ENCODE measurements at places on chromosomes 16 and 17.

DNA sequence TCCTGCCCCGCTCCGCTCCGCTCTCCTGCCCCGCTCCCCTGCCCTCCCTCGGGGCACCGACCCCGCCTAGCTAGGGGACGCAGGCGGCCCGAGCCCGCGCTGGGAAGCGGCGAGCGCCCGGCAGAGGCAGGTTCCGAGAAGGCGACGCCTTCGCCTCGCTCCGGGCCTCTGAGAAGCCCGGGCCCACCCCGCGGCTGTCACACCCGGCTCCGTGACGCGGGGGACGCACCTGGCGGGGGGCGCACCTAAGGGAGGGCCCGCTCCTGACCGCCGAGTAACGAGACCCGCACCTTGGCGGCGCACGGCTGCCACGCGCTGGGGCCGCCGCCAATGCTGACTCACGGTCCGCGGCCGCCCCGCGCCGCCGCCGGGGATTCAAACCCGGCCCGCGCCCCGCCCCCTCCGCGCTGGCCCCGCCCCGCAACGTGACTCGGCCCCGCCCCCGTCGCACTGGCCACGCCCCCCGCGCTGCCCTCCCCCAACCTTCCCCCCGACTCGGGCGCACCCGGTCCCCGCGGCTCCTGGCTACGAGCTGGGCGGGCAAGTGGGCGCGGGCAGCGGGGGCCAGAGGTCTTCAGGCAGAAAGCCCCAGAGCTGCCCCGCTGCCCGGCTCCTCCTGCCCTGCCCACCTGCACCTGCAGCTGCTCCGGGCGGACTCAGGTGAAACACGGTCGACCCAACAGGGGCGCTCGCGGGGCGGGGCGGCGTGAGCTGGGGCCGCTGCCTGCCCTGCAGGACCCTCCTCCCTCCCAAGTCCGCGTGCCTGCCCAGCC lies 27.8 kb downstream of the GNPTG start:
- DNase-seq = peak; percentile 45

- DNase-seq = no peak
Observed at GRCh38 chr17:17855976-17856375, 19.2 kb upstream of the SREBF1 start.

- no peak for DNase-seq
Observed at GRCh38 chr16:2471016-2471652, at the start of gene NTN3. NTN3 (plus strand) TSS chr16:2471297; CDS start chr16:2471702, 405 bp downstream.

GRCh38 chr17:54172096-54172984 lies 349.6 kb downstream of the KIF2B start:
- DNase-seq = no peak

GRCh38 chr16:72474501-72475123 lies 302.7 kb upstream of the PMFBP1 start:
- DNase-seq = no peak

All from T-helper 22 cell (primary cell).